ENCODE measurements at places on chromosomes 2 and 18.

DNA sequence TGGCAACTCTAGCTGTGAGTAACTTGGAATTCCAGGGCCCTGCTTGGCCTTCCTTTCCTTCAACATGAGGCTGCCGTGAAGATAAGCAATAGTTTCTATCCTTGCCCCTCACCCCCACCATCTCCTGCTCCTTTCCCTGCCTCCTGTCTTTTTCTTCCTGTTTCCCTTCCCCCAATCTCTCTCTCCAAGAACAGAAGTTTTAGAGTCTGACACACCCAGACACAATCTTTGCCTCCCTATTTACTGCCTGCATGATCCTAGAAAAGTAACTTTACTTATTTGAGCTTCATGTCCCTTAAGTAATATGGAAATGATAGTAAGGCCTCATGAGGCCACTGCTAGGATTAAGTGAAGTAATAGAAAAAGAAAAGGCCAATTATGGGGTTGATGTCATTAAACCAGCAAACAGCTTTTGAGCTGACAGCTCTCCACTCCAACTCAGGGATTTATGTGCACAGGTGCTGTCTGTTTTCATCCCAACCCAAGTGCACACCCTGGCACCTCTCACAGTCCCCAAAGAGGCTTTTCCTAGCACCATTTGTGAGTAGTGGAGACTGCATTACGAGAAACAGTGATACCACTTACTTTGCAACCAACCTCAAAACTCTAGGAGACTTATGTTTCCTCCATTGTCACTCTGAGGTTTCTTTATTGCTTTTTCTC, 123.7 kb upstream of the SIX3 start:
- DNase-seq = no peak

DNA sequence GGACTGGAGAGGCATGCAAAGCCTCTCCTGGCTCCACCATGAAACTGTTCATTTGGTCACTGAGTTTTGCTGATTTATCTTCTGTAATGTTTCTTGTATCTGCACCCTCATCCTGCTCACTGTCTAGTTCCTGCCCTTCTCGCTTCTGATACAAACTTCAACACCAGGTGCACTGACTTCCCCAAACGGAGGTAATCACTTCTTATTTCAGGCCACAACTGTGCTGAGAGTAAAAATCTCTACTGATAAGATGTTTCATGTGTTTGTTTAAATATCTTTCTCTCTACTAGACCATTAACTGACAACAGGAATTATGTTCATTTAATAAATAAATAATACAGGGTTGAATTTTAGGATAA, 10.9 kb upstream of the NT5C1B start:
- DNase-seq = no peak

- no peak for DNase-seq
These were observed 43.1 kb downstream of the CPO start for GRCh38 chr2:206982360-206982955.

GRCh38 chr18:10525371-10525691, 496 bp upstream of the NAPG start:
- DNase-seq = no peak

GRCh38 chr2:241575624-241576292, 17.2 kb downstream of the BOK start:
- no peak for DNase-seq

- no peak for DNase-seq
These were observed 516.2 kb upstream of the HS6ST1 start for GRCh38 chr2:128834880-128835252.

DNA sequence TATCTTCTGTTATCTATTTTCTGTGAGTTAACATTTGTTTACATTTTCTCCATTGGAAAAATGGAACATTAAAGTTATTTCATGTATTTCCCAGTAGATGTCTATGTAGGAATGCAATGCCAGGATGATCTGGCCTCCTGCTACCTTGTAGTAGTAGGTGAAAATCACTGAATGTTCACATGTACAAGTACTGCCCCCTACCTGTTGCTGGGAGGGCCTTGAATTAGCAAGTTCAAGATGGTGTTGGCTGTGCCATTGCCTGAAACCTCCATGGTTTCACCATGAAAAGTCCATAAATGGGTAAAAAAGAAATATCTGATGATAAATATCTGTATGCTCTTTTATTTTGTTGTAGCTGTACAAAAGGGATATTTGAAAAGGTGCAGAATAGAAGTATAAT, 30.7 kb downstream of the XRCC5 start:
- DNase-seq = no peak

DNA sequence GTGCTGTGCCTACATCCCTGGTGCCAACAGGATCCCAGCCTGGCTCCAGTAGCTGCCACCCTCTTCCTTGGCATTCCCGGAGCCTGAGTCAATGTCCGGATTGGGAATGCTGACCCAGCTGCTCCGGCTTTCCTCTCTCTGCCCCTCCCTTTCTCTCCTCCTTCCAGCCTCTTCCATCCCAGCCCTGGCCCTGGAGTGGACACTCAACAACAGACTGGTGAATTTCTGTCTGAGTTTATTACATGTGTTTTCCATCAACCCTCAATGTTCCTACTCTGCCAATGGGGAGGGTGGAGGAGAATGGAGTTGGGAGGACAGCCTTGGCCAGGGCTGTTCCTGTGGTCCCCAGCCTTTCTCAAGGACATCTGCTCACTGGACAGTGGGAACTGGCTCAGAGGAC, 917 bp upstream of the PRKAG3 start:
- DNase-seq = no peak

GRCh38 chr2:239289545-239289944, 111.3 kb downstream of the HDAC4 start:
- no peak for DNase-seq

GRCh38 chr2:75130171-75130570, 69.1 kb downstream of the TACR1 start:
- DNase-seq = no peak

DNA sequence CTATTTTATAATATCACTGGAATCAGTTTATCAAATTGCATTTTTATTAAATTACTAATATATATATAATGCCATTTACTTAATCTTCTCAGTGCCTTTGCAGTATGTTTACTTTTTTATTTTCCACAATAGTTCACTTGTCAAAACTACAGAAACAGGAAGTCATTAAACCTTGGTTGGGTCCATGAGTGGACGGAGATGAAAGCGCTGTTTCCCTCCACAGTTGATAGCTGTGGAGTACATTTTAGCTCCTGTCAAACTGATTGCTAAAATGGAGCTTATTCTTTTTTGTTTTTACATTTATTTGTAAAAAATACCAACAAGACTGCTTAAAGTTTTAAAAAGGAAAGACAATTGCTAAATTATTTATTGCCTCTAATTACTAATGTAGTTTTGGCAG, 19.2 kb downstream of the MFF start:
- DNase-seq = no peak

DNA sequence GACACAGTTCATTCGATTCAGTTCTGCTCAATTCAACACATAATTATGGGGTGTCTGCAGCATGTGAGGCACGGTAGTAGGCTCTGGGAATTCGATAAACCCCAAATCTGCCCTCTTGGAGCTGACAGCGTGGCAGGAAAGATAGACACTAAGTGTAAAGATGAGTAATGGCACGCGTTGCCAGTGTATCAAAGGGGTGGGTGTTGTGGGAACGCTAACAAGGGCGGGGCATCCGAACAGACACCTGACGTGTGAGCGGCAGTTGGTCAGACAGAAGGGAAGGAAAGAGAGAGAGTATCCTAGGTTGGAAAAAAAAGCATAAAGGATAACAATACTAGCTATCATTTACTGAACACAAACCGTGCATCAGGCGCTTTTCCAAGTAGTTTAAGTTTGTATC, 125.7 kb upstream of the HAAO start:
- no peak for DNase-seq

DNA sequence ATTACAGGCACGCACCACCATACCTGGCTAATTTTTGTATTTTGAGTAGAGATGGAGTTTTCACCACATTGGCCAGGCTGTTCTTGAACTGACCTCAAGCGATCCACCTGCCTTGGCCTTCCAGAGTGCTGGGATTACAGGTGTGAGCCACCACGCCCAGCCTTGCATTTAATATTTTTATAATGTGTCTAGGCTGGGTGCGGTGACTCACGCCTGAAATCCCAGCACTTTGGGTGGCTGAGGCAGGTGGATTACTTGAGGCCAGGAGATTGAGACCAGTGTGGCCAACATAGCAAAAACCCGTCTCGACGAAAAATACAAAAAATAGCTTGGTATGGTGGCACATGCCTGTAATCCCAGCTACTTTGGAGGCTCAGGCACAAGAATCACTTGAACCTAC, 3.2 kb downstream of the RPL37A start:
- no peak for DNase-seq

GRCh38 chr18:8951491-8951890, 151.0 kb upstream of the NDUFV2 start:
- peak; percentile 29 for DNase-seq

DNA sequence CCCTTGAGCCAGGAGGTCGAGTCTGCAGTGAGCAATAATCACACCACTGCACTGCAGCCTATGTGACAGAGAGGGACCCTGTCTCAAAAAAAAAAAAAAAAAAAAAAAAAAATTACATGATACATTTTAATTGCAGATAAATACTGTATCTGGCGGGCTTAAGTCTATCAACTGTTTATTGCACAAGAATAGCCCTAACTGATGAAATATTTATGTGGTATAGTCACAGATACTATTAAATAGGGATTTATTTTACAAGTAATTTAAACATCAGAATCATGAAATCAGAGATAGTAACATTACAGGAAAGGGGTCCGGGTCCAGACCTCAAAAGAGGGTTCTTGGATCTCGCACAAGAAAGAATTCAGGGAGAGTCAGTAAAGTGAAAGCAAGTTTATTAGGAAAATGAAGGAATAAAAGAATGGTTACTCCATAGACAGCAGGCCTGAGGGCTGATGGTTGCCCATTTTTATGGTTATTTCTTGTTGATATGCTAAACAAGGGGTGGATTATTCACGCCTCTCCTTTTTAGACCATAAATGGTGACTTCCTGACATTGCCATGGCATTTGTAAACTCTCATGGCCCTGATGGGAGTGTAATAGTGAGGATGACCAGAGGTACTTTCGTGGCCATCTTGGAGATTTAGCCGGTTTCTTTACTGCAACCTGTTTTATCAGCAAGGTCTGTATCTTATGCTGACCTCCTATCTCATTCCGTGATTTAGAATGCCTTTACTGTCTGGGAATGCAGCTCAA, 166.6 kb downstream of the PMAIP1 start:
- no peak for DNase-seq

- DNase-seq = peak; percentile 57
These were observed 24.6 kb upstream of the CASP10 start for GRCh38 chr2:201158111-201158929.

DNA sequence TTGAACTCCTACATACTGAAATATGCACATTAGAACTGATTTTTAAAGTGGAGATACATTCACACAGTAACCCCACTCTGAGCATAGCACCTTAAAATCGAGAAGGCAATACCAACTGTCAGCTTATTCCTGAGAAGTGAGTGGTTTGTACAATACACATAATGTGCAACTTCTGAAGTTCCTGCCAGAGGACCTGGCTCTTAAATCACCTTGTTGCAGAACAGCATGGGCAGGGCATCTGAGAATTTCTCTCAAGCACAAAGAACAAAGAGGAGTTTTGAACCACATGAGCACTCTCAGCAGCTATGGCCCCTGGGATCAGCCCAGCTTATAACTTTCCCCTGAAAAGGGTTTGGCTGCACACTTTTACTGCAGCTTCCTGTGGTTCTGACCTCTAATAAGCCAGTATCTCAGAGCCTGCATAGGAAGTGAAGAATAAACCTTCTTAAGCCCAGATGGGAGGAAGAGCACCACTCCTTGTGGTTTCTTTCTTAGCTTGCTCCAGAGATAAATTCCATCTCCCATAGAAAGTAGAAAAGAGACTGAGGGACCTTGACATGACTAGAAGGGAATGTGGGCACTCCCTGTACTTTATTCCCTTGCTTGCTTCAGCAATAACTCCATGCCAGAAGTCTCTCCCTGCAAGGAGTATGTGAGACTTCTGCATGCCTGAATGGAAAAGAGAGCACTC, 862.3 kb downstream of the SUCLG1 start:
- DNase-seq = no peak

- DNase-seq = no peak
These were observed 8.3 kb downstream of the MOCOS start for GRCh38 chr18:36195427-36196122.

DNA sequence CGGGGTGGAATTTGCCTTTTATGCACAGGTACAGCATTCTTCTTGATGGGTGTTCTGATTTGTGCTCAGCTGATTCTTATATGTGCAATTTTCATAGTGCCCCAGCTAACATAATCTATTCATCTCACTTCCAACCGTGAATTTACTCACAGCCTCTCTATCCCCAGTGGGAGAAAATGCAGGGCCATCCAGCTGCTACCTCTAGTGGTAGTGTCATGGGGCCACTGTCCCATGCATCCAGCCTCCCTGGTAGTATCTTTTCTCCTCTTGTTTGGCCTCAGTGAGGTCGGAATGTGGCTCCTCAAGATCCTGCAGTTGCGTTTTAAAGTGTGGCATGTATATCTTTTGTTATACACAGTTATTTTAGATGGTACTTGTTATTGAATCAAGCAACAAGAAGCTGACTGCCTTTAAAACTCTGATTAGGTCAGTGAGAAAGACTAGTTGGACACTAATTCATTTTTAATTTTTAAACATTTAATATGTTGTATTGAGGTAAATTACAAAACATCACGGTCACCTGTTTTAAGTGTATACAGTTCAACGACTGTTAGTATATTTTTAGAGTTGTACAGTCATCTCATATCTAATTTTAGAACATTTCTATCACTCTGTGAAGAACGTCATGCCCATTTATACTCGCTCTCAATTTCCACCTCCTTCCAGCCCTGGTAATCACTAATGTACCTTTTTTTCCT, 67.9 kb upstream of the TXNDC2 start:
- no peak for DNase-seq

DNA sequence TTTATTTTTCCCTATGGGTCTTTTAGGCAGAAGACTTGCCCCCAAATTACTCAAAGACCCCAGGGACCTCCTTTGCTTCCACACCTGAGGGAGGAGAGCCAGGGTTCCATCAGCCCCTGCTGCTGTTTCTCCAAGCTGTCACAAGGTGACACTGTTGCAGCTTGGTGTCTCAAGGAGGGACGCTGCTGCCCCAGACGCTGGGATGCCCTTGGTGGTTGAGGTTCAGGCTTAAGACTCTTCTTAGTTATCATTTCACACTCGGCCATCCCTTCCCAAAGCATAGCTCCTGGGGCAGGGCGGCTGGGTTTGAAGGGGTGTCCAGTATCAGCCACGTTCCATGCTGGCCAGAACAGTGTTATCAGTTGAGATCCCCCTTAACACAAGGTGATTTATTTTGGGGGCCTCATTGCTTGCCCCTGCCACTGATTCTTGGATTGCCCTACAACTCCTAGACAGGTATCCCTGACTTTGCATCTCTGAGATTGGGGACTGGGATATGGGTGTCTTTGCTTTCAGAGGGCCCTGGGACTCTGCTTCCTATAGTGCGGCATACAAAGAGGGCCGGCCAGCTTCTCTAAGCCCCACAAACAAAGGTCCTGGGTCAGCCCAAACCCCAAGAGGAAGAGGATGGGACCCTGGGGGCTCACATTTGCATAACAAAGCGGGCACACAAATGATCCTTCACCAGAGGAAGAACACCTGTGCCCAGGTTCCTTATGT, 22.7 kb downstream of the GPR55 start:
- no peak for DNase-seq

All from PC-9 (cell line).